M059J (cell line): ENCODE measurements at places on chromosomes 7 and 10. TPM values are rescaled to one million over a fixed set of nuclear protein-coding genes. Genes with fewer than 3 reads are reported as not detected.

DRGX gene
- not detected in 2 replicates for total RNA-seq

MYL10 gene
- not detected in 2 replicates for total RNA-seq

SEMA3C gene
- 116 and 143 TPM in 2 replicates for total RNA-seq

CTAGE8 gene
- 0.05 and 0.42 TPM in 2 replicates for total RNA-seq

CACNA2D1 gene
- total RNA-seq: 3.1 and 8.3 TPM in 2 replicates

GRCh38 chr7:157397036-157397720 lies 60.4 kb downstream of the DNAJB6 start:
- no peak for DNase-seq
